ENCODE measurements at places on chromosomes 6 and 20.
A peak's percentile ranks its signal among the peaks of the same experiment; 100 is the strongest.

DNA sequence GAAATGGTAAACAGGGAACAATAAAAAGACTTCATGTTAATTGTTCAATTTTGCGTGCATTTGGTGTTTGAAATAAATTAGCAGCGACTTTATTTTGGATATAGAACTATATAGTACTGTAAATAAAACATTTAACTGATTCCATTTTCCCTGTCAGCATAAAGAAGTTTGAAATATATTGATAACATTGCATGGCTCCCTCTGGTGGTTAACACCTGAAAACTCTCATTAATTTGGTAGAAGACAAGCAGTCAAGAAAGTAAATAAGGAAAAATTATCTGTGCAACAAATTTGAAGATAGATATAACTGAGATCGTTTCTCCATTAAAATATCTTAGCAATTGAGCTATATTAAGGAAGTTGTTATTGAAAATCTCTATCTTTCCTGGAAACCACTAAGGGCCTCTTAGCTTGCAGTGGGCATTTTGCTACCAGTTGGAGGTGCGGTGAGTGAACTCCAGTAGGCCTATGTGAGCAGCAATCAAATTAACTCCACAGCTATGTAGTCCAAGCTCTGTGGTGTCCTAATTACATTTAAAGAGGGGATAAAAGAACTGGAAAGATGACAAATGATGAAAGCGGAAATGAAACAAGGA lies 435.7 kb upstream of the FKBP1C start:
- peak; percentile 7 for DNase-seq

DNA sequence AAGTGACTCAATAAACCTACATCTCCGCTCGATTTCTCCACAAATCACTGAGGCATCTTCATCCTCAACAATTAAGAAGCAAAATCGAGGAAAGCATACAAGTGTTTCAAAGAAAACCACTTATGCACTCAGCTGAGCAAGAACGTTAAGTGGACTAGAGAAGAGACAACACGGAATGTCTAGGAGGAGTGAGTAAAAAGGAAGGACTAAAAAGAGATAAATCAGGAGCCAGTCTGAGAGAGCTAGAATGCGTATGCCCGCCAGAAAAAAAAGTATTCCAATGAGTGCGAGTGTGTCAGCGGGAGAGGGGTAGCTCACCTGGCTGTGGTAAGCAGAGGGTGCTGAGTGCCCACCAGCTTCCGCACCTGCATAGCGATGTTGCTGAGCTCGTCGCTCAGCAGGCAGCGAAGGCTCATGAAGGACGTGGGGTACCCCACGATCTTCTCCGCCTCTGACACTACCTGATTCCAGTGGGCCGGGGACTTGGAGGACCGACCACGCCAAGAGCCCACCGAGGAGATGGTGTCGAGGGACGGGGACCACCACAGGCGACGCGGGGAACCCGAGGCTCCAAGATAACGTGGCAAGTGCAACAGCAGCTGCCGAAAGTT lies 587 bp downstream of the PDSS2 start:
- peak; percentile 29 for DNase-seq

DNA sequence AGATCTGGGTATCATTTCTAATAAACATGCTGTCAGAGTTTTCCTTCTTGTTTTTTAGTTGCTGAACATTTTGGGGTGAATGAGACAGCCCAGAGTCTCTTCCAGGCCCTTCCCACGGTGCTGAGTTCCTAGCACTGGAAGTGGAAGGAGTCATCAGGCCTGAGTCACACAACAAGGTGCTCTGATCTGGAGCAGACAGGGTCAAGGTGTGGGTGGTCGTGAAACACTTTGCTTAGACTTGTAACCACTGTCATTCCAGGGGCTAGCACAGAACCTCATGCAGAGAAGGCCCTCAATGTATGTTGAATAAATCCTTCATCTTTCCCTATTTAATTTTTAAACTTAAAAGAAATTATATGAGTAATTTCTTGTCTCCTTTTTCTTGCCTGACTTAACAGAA lies 60.6 kb downstream of the TXLNB start:
- DNase-seq: no peak

DNA sequence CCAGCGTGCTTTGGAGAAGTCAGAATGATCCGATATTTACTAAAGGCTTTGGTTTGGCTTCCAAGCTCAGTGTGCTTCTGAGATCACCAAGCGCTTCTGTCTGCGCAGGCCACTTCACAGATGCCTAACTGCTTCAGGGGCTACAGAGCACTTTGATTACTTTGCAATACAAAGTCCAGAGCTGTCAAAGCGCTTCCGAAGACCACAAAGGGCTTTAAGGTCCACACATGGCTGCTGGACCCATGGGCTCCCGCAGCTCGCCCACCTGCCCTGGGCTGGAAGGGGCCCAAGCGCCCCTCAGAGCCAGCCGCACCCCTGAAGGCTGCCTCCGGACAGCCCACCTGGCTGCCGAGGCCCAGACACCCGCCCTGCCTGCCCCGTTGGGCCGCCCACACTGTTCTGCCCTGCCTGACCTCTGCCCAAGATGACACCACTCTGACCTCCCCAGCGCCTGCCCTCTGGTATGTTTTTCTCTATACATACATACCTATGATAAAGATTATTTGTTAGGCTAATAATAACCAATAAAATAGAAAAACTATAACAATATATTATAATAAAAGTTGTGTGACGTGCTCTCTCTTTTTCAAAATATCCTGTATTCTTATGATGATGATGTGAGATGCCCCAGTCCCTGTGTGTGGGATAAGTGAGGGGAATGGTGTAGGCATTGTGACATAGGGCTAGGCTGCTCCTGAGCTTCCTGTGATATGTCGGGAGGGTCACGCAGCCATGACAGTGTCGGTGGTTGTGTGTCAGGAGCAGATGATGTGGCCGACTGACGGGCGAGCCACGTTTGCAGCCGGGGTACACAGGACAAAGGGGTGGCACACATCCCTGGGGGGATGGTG lies 22.6 kb downstream of the DYNLT1 start:
- no peak for DNase-seq

GRCh38 chr20:25013478-25014380 lies 21.2 kb upstream of the APMAP start:
- DNase-seq: no peak

DNA sequence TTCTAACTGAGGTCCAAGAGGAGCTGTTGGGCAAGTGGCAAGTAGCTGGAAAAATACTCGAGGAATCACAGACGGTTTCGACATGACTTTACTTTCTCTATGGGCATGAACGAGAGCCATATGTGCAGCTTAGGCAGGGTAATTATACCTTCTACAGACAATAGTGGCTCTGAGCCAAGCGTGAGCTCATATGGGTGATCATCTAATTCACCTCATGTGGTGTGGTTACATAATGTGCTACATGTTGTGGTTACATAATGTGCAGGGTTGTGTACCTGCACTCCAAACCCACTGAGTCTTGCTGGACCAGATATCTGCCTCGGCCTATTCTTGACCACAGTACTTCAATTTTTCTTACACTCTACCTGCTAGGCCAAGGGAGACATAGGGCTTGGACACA lies 771.7 kb upstream of the EYS start:
- no peak for DNase-seq

DNA sequence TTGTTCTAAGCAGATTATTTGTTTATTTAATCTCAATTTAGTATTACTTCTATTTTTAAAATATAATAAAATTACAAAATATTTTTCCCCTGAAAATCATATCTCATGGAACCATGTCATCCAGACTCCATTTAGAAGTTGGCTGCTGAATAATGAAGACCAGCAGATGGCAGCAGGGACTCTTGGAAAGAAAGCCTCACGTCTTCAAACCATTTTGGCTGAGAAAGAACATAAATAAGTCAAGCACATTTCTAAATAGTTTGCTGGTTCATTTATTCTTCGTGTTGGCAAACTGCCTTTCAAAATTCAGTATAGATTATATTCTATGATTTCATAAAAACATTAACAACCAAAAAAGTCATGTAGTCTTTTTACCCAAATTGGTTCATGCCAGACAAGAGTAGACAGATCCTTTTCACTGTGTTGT lies 71.7 kb downstream of the RCAN2 start:
- DNase-seq: peak; percentile 90

GRCh38 chr20:9555781-9556180 lies 41.4 kb downstream of the LAMP5 start:
- no peak for DNase-seq

DNA sequence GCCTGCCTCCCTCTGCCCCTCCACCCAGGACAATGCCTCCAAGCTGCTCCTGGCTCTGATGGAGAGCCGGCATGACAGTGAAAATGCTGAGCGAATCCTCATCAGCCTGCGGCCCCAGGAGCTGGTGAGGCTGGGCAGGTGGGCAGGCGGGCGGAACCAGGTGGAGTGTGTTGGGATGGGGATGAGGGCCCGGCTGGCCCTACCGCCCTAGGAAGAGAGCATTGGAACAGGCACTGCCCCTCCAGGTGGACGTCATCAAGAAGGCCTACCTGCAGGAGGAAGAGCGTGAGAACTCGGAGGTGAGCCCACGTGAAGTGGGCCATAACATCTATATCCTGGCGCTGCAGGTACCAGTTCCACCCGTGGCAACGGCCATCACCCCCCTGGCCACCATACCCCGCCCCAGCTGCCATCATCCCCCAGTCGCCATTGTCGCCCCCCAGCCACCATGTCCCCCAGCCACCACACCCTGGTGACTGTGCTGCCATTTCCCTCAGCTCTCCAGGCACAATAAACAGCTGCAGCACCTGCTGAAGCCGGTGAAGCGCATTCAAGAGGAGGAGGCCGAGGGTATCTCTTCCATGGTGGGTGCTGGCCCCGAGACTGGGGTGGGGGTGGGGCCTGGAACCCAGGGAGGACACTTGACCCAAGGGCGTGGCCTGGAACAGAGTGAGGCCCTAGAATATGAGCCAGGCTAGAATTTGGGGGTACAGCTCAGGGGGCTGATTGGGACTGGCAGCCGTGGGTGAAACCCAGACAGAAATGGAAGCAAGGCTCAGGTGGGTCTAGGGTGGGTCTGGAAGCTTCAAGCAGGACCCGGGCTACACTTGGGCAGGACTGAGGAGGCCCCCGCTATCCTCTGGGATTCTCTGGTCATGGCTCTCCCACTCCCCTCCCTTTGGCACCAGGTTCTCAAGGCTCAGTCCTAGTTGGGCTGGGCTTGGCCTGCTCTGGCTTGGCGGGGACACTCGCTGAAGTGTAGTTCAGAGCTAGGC lies 24.2 kb downstream of the UQCC2 start:
- no peak for DNase-seq

- no peak for DNase-seq
Measured at GRCh38 chr6:44193307-44193910, 23.3 kb upstream of the MYMX start.

DNA sequence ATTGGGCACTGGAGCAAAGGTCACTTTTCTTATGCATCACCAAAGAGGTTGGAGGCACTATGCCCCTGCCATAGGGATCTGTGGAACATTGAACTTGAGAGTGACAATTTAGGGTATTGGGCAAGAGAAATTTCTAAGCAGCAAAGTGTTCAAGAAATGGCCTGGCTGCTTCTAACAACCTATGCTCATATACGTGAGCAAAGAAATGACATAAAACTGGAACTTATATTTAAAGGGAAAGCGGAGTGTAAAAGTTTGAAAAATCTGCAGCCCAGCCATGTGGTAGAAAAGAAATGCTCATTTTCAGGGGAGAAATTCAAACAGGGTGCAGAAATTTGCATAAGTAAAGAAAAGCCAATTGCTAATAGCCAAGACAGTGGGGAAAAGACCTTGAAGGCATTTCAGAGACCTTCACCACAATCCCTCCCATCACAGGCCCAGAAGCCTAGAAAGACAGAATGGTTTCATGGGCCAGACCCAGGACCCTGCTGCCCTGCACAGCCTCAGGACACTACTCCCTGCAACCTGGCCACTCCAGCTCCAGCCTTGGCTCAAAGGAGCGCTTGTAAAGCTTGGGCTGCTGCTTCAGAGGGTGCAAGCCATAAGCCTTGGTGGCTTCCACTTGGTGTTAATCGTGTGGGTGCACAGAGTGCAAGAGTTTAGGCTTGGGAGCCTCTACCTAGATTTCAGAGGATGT lies 24.4 kb downstream of the NCR2 start:
- DNase-seq: no peak

DNA sequence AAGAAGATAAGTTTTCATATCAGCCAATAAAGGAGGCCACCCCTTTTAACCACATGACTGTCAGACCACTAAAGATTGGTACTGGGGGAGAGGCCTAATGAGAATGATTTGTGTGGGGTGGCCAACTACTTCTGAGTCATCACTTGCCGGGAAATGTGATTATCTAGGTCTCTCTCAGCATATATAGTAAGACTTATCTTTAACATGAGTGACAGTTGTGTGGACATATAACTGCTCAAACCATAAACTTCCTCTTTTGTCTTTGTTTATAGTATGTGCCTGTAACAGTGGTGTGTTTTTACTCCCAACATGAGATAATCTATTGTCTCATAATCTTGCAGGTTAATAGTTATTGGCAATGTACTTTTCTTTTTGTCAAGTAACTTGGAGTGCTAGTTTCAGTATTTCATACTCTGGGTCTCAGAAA lies 312.4 kb downstream of the CDKAL1 start:
- no peak for DNase-seq

DNA sequence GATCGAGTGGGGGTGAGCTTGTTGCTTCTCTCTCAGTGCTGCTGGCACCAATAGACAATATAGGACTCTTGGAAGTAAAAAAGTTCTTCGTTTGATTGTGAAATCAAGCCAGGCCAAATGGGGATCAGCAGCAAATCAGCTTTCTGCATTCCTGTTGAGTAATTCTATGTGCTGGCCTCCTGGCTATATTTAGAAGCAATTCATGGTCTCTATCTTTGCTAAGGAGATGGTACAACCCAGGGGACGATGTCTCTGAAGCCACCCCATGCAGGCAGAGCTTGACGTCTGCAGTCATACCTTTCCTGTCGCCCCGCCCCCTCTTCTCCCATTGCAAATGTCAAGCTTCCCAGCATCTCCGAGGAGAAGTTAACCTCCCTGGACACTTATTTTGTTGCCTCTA lies 199.1 kb downstream of the SCP2D1 start:
- no peak for DNase-seq
